ENCODE measurements at places on chromosomes 3 and 15.
A peak's percentile ranks its signal among the peaks of the same experiment; 100 is the strongest.

DNA sequence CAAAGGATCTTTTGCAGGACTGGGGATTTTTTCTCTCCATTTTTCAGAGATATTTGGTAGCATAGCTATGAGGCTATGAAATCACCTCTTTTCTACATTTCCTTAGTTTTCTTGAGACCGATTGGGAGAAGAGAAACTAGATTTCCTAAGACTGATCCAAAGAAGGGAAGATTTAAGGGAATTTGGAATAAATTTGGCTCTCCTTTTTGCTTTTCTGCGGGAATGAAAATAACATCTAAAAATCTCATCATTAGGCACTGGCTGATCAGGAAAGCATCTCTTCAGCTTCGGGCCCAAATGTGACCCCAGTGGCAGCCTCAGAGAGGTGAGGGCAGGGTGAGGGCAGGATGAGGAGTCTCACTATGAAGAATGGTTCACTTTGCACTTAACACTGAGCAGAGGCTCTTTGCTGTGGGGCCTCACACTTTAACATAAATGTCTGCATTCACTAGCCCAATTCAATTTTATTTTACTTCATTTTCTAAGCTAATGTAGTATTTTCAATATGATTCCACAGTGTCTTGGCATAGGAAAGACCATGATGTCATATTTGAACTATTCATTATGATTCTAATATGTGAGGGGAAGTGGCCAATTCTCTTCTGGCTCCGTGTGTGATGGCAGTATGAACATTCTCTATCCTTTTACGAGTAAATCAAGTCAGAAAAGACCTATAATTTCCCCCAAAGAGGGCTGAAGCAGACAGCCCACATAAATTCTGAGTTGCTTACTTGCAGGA, 193.2 kb downstream of the MEX3B start:
- DNase-seq: no peak

GRCh38 chr15:38128341-38128781, 124.3 kb upstream of the SPRED1 start:
- DNase-seq: no peak

GRCh38 chr3:174325834-174326700, 533.1 kb upstream of the NAALADL2 start:
- no peak for DNase-seq

GRCh38 chr15:70095408-70096214, 2.1 kb downstream of the TLE3 start:
- DNase-seq: peak; percentile 44

DNA sequence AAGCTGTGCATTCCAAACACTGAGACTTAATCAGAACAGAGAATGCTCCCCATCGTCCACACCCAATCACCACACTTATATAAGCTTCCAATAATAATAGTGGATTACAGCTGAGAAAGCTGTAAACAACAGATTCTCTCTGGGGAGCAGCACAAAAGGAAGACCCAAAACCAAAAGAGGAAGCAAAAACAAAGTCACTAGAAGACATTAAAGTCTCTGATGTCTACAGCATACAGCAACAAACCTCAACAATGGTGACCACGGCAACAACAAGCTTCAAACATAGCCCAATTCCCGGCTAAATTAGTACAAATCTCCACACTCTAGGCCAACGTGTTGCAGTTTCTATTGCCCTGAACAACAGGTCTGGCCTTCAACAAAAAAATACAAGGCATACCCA, 37.7 kb downstream of the ZDHHC23 start:
- no peak for DNase-seq

GRCh38 chr15:63461230-63461985, 43.0 kb upstream of the USP3 start:
- no peak for DNase-seq

GRCh38 chr3:16883723-16884083, 1.1 kb upstream of the PLCL2 start:
- no peak for DNase-seq

DNA sequence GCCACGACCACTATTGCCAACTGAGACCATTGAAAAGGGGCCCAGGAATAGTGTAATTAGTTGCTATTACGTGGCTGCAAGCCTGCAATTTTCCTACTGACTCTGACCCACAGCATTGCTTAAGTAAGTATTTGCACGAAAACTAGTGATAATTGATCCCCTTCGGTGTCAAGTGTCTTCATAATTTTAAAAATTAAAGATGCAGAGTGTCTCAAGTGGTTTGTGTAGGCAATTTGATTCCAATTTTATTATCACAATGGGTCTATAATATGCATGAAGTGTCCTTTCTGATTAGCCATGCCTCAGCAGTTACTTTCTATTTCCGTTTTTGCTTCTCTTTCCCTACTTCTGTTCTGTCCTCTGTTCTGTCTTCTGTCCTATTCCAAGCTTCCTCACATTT, 259.2 kb downstream of the C3orf38 start:
- DNase-seq: no peak

GRCh38 chr15:45197512-45197911, 9.7 kb upstream of the SHF start:
- no peak for DNase-seq

- DNase-seq: peak; percentile 91
Measured at GRCh38 chr3:113745756-113746547, at the start of gene NAA50. Gene NAA50 (minus strand): TSS chr3:113746249. CDS start chr3:113745949, 300 bp downstream.

DNA sequence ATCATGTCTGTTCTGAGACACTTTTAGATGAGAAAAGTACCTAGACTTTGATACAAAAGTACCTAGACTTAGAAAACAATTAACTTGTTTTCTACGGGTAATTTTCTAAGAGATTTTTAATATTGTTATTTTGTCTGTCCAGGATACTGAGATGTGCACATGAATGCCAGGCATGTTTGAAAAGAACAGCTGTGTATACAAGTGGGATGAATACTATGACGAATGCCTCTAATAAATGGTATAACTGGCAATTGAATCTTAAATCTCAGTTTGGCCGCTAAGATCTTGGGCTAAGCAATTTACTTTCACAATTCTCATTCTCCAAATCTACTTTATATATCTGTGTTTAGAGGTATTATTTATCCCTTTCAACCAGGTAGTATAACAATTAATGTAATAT, 207.4 kb downstream of the CBLB start:
- DNase-seq: no peak

- no peak for DNase-seq
Measured at GRCh38 chr15:38271144-38271543, 18.5 kb downstream of the SPRED1 start.

- DNase-seq: no peak
Measured at GRCh38 chr3:77539677-77540076, 499.8 kb downstream of the ROBO2 start.

DNA sequence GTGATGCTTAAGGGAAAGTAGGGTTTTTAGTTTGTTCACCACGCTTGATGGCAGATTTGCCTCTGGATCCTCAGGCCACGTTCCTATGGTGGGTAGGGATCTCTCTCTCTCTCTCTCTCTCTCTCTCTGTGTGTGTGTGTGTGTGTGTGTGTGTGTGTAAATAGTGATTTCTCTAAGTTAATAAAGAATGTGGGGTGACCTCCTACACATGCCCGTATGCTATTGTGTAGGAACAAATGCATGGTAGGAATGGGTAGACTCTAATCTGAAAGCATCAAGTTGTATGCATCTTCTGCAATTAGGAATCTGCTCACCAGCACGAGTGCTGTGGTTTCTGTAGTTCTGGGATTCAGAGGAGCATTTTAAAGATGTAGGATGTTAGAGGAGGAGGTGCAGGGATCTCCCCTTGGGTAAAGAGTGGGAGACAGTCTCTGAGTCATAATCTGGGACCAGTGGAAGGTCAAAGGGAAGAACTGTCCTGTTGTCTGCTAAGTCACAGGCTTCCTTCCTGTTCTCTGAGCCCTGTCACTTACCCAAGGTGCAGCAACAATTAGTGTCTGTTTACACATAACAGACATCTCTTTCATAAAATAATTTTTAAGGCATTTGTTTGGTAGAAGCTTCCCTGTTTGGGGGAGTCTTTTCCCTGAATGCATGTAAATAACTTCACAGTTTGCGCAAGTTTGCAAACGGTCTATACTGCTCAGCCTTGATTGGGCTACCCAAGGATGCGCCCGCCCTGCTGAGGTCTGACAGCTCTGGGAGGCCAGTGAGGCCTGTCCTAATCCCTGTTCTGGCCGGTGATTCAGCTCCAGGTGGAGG, 139.8 kb downstream of the IGF1R start:
- no peak for DNase-seq

- DNase-seq: no peak
Measured at GRCh38 chr3:43689166-43689565, 1.6 kb upstream of the ABHD5 start.

GRCh38 chr3:38115645-38116427, 21.1 kb downstream of the ACAA1 start:
- no peak for DNase-seq

DNA sequence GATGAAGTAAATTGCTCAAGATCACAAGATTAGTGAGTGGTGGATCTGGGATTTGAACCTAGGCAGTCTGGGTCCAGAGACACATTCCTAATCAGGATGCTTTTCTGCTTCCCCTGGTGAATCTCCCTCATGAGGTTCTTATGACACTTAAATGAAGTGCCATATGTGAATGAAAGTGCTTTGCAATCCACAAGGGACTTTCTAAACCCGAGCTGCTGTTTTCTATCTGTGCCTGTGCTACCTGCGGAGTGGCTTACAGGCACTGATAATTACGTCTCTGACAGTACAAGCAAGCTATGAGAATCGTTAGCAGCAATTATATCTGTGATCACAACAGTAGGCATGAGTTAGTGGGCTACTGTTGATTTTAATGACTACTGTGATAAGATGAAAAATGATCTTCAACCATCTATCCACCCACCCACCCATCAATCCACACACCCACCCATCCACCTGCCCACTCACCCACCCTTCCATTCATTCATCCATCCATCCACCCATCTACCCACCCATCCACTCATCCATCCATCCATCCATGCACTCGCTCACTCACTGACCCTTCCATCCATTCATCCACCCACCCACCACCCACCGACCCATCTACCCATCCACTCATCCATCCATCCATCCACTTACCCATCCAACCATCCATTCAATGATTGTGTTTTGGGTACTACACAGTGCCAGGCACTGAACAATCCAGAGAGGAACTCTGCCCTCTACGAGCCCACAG, 51.8 kb downstream of the ATP2B2 start:
- no peak for DNase-seq

DNA sequence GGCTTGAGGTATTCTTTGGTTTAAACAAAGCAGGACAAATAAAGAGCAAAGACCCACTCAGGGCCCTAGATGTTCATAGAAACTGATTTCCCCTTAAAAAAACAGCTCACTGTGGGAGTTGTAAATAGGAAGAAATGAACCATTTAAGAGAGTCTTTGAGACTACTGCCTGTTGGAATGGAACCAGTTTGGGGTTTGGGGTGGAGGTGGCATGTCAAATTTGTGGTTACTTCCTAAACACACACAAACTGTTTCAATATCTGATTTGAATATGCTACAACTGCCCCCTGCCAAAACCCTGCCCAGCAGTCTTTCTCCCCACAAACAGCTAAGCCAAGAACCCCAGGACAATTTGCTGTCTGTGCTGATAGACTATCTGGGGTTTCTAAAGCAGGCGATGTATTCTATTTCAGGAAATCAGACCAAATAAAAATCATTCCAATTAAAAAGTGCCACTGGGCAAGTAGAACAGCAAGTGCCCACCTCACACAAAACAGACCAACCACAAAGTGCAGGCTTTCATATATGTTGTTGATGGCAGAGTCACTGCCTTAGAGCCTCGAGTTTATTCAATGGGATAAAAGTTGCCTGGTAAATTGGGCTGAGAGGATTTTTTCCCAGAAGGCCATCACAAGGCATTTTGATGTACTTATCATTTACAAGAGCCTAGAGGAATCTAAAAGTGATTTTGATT, 293.9 kb upstream of the PROK2 start:
- no peak for DNase-seq

DNA sequence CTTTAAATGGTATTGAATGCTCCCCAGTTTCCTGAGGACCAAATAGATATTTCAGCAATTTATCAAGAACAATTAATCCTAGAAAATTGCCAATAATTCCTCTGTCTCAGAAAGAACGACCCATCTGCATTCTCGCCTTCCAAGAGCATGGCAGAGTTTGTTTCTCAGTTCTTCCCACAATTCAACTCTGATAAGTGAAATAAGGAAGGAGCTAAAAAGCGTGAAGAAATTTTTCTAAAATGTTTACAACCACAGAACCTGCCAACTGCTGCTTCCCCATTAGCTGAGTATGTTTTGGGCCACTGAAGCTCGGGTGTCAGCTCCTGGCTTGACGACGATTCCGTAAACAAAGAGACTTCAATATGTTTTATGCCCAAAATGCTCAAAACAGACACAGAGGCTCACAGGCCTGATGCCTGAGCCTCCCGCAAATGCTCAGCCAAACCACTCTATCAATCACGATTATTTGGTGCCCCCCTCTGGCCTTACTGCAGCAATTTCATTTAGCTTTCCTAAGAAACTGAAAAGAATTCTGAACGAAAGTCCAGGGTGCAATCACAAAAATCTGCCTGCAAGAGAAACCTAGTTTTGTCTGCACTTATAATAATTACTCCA, 259.2 kb upstream of the CCDC54 start:
- no peak for DNase-seq

DNA sequence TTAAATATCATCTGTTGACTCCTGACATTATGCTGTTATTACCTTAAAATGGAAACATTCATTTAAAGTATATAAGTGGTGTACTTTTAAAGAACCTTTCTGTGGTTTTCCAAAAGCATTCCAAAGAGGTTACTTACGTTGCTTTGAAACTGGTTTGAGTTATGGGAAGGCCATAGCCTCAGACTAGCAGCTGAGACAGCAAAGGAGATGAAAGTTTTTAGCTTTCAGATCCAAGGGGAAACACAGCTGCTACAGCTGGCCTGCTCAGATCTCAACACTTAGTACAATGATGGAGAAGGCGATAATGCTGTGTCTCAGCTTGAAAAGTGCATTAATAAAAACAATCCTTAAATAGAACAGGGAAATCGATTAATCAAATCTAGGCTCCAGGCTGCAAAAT, 921.1 kb downstream of the ROBO1 start:
- DNase-seq: no peak

DNA sequence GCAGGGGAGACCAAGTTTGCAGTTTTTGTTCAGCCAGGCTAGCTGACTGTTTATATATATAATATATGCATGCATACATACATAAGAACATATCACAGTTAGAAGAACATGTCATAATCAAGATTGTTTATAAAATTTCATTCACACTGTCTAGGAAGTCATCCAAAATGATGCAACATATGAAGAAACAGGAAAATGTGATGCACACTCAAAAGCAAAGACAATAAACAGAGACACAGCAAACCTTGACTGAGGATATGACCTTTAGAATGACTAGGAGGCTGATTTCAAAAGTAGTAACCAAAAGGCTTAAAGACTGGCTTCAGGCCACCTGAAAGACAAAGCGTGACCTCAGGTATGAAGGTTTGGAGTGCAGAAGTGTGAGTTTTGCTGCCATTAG, 166.2 kb upstream of the NDN start:
- no peak for DNase-seq

DNA sequence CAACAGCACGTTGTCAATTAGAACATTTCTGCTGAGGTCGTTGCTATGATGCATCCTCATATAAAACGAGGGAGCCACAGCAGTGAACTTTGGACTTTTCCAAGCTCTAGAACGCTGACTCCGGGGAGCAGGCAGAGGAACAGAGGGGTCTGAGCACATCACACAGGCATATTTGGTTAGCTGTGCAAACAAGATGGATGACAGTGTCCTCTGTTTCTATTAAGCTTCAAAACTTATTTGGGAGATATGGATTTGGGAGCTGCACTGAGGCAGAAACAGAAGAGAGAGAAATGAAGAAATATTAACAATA, 278.0 kb upstream of the TBL1XR1 start:
- DNase-seq: no peak

- DNase-seq: no peak
Measured at GRCh38 chr15:22958487-22959280, 21.5 kb downstream of the CYFIP1 start.

- DNase-seq: no peak
Measured at GRCh38 chr3:127209840-127210653, 17.1 kb downstream of the PRR23E start.
